NCI-H2227 treated with DMSO at 0.1 percent for 48 hours (cell line): ENCODE measurements at places on chromosomes 1 and 21.
A peak's percentile ranks its signal among the peaks of the same experiment; 100 is the strongest.

DNA sequence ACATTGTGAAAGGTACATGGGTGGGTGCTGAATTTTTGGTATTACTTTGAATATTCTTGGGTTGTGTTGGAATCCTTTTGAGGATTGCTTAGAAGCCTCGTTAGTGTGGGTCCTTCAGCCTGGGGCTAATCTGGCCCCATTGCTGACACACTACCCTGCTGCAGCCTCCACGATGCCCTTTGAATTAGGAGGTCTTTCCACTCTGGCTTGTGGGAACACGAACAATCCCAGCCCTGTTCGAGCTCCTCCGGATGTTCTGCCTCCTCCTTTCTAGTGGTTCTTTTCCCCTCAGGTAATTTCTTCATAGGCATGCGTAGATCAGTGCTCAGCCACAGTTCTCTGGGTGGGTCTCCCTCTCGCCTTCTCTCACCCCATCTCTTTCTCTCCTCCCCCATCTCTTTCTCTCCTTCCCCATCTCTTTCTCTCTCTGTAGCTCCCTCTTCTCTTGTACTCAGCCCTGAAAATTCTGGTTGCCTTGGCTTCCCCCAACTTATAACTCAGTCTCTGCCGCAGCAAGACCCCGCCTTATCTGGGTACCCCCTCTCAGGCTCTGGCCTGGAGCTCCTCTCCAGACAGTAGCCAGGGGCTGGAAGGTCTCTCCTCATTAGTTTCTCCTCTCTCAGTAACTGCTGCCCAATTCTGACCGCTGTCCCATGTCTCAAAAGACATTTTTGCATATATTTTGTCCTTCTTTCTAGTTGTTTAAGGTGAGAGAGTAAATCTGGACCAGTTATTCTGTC lies 46.0 kb upstream of the SLC19A1 start:
- no peak for DNase-seq

- no peak for DNase-seq
These were observed 313.8 kb downstream of the MATN1 start for GRCh38 chr1:30409476-30410152.

GRCh38 chr1:92817986-92818764 lies 13.7 kb upstream of the RPL5 start:
- DNase-seq = no peak

- no peak for DNase-seq
These were observed 542.5 kb upstream of the DAB1 start for GRCh38 chr1:57966340-57966739.

- no peak for DNase-seq
These were observed 71.1 kb upstream of the DPT start for GRCh38 chr1:168799927-168800605.

DNA sequence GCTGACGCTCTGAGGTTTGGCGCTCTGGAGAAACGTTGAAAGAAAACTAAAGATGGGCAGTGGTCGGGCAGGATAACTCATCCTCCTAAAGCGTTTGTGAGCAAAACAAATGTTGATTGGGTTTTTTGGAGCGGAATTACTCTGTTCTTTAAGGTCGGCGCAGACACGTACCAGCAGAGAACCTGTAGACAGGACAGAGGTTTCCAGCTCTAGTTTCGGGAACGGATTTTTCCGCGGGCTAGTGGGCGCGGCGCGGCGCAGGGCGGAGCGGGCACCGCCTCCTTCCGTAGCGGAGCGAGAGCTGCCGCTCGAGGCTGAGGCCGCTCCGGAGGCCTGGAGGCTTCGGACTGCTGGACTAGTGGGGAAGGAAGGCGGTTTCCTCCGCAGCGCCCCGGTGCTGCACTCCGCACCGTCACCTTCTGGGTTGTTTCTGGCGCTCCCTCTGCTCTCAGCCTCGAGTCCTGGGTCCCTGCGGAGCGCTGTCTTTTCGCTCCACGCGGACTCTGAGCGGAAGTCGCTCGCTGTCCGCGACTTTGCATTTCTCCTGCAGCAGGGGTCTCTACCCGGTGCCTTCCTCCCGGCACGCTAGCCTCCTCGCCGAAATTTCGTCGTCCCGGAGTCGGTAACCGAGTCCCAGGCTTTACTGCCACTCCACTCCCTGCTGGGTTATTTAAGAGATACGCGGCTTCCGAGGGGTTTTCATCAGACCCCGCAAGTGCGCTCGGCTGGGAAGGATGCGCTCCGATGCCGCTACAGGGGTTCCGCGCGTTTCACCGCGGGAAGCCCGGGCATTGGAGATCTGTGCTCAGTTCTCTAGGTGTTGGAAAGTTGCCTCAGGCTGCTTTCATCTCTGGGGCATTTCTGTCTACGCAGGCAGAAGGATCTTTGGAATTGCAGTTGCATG lies 7.0 kb downstream of the FOXD2 start:
- peak; percentile 42 for DNase-seq

- no peak for DNase-seq
These were observed 20.6 kb downstream of the LAMC2 start for GRCh38 chr1:183206538-183207122.

GRCh38 chr1:235708390-235708962 lies 58.9 kb upstream of the GNG4 start:
- no peak for DNase-seq

GRCh38 chr21:19850157-19850556 lies 1148.1 kb upstream of the NCAM2 start:
- DNase-seq = no peak
